Left ventricle myocardium inferior (tissue), 1 donor: ENCODE measurements at places on chromosomes 16 and 17. TPM values are rescaled to one million over a fixed set of nuclear protein-coding genes. Genes with fewer than 3 reads are reported as not detected.

ABCC11 gene
- total RNA-seq = 0.05 TPM

- peak; percentile 44 for DNase-seq
Observed at GRCh38 chr16:969508-970385, 1.0 kb downstream of the LMF1 start.

DNA sequence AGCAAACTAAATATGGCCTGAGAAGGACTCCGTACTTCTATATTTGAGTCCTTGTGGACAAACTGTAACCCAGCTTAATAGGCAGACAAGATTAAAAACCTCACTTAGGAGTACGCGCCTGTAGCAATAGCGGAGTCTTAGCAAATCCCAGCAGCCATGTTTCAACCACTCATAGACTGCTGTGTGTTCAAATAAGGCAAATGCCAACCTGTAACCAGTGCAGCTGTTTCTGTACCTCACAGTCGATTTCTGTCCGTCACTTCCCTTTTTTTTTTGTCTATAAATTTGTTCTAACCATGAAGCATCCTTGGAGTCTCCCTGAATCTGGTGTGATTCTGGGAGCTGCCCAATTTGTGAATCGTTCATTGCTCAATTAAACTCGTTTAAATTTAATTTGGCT, 30.2 kb downstream of the TANC2 start:
- no peak for DNase-seq

GRCh38 chr17:17822189-17822588, 14.6 kb downstream of the SREBF1 start:
- DNase-seq = peak; percentile 80

- DNase-seq = no peak
Observed at GRCh38 chr17:79892457-79893241, 53.4 kb upstream of the CBX4 start.

CACNB1 gene
- total RNA-seq = 3.7 TPM

GRCh38 chr16:16154281-16154951, 68.9 kb downstream of the ABCC6 start:
- DNase-seq = no peak

ABI3 gene
- 4.9 TPM for total RNA-seq

- DNase-seq = no peak
Observed at GRCh38 chr17:80212511-80212910, 7.6 kb downstream of the SGSH start.

DNA sequence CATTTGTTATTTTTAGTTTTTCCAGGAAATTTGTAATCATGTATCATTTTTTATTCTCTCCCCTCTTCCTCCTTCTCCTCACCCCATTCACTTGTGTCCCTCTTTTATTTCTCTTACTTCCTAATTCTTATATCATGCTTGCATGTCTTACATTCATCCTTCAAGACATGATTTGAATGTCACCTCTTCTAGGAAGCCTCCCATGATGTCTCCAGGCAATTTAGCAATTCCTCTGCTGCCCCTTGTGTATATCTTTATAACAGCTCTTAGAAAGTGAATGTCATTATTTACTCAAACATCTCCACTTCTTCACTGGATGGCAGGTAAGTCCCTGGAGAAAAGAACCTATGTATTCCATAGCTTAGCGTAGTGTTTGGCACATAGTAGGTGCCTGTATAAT, 7.8 kb downstream of the HNF1B start:
- no peak for DNase-seq

GRCh38 chr17:77318491-77319210, 177.9 kb downstream of the SEC14L1 start:
- no peak for DNase-seq

- DNase-seq = no peak
Observed at GRCh38 chr16:7601100-7601499, 268.5 kb downstream of the RBFOX1 start.

CCDC92B gene
- total RNA-seq = 0.16 TPM

DNA sequence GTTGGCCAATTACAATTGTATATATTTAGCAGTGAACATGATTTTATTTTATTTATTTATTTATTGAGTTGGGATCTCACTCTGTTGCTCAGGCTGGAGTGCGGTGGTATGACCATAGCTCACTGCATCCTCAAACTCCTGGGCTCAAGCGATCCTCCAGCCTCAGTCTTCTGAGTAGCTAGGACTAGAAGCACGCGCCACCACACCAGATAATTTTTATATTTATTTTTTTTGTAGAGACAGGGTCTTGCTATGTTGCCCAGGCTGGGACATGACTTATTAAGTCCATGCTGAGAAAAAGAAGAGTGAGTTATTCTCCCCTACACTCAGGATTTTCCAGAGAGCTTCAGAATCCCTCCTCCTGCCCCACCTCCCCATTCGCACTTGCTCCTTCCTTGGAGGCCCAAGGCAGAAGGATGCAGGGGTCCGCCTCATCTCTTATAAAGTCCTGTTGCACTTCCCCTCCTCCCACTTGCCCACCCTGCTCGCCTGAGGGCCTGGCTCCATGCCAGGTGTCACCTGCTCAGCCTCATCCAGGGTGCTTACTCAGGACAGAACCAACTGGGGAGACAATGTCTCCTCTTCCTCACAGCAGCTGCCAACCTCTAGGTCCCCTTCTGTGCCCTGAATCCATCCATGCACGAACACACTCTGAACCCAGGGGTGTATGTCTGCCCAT, 16.1 kb upstream of the SP2 start:
- no peak for DNase-seq

DNA sequence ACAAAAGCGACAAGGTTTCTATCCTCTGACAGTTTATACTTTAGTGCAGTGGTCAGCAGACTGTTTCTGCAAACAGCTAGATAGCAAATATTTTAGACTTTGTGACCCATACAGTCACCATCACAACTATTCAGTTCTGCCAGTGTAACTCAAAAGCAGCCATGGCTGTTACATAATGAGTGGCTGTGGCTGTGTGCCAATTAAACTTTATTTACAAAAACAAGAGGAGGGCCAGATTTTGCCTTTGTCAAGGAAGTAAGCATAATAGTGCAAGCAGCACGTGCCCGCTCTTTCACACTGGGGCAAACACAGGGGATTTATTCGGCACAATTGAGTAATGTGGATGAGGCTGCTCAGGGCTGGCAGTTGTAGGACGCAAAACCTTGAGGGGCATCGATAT, 551.5 kb downstream of the MAF start:
- DNase-seq = no peak

DNA sequence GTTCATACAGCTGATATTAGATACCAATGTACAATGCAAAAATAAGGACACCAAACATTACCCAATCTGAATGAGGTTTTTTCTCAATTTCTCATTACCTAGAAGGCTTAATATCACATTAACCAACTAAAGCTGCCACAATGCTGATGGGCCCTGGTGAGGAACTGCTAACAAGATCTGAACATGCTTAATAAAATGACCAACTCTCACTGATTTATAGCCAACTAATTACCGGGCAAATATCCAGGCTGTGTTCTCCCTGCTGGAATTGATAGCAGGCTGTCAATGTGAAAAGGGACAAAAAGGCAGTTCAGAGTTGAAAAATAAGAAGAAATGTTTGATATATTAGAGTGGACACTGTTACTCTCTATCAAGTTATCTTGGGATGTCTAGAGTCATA, 124.6 kb downstream of the TOX3 start:
- no peak for DNase-seq

UMOD gene
- not detected for total RNA-seq

- no peak for DNase-seq
Observed at GRCh38 chr17:13806092-13806491, 204.4 kb upstream of the HS3ST3A1 start.

TMIGD1 gene
- total RNA-seq = not detected

KRT28 gene
- total RNA-seq = not detected

- DNase-seq = no peak
Observed at GRCh38 chr16:29315046-29315445, 91.5 kb downstream of the NPIPB11 start.

GRCh38 chr16:25585526-25585925, 106.2 kb upstream of the HS3ST4 start:
- no peak for DNase-seq

GRCh38 chr17:78111727-78112517, 16.6 kb downstream of the TMC6 start:
- peak; percentile 14 for DNase-seq

DNA sequence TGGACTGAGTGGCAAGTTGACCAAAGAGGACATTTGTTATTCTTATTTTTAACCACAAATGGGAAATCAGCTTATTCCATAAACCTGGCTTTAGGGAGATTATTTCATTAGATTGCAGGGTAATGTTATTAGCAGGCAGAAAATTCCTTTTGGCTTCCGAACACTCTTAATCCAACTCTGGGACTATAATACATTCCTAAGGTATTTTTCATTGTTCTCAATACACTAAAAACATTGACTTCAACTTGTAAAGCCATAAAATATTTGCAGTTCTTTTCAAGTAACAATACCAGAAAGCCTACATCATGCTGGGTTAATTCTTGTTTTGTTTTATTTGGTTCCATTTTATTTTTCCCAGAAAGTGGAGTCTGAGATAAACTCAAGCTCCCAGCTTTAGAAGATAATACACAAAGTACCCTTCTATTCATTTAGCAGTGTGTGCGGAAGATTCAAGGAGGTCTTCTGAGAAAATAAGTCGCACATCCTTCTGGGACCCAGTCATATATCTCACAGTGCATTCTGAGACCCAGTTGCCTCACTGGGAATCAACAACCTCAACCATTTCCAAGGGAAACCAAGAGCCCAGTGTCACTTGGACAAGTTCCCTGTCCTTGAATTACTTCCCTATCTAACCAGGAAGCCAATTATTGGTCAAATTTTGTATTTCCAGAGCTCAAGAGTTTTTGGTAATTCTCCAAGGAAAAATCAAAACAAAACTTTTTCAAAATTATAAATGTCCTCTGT, 389.6 kb upstream of the DYNLRB2 start:
- DNase-seq = no peak

DNA sequence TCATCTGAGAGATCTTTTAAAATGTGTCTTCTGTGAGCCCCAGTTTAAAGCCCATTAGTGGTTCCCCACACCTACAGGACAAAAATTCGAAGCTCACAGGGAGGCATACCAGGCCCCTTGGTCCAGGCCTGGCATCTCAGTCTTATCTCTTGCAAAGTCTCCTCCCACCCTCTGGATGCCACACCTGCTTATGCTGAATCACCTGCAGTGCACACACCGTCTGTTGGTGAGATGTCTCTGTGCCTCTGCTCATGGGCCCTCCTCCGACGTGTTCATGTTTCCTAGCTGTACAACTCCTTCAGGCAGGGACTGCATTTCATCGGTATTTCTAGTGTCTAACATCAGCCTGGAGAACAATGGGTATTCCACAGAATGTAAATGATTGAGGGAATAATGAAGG, 41.6 kb downstream of the RNF157 start:
- DNase-seq = no peak

COPZ2 gene
- total RNA-seq = 50.6 TPM

TELO2 gene
- 17.7 TPM for total RNA-seq

DNA sequence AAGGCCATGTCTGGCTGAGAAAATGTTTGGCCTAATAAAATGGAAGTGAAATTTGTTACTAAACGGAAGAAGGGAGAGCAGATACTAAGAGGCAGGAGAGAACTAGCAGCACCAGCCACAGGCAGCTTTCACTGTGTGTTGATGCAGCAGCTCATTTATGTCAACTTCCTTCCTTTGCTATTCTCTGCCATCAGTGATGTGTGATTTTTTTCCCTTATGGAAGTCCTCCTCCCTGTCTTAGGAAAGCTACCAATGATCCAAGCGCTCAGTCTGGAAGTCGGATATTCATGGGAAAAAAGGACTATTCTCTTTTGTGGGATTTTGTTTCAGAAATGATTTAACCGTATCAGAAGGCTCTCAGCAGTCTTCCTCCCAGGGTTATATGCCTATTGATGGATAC, 1629.2 kb downstream of the CDH8 start:
- no peak for DNase-seq

LDAF1 gene
- total RNA-seq = 133 TPM
